Renal pelvis (tissue), 12 donors: ENCODE measurements at places on chromosomes 2 and 18. TPM values are rescaled to one million over a fixed set of nuclear protein-coding genes. Genes with fewer than 3 reads are reported as not detected.

Gene HNMT
- polyA plus RNA-seq, result 59.5 TPM

Gene TUBA4B
- 0.89 TPM for polyA plus RNA-seq

Gene PRKAG3
- 0.21 TPM for polyA plus RNA-seq

Gene RSAD2
- polyA plus RNA-seq, result 3.9 TPM

DNA sequence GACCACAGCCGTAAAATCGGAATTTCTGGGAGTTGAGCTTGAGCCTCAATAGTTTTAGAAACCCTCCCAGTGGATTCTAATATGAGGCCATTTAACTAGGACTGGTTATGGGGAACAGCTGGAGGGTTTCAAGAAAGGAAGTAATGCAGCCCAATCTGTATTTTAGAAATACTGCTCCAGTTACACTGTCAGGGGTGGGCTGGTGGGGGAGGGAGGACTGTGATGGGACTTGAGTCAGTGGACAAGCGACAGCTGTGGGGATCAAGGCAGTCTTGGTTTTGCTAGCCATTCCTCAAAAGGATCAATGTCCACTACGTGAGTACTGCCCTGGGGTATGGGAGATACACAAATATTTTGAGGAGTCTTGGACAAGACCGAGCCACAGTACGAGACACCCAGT lies 34.8 kb downstream of the ASB1 start:
- DNase-seq, result peak; percentile 80

DNA sequence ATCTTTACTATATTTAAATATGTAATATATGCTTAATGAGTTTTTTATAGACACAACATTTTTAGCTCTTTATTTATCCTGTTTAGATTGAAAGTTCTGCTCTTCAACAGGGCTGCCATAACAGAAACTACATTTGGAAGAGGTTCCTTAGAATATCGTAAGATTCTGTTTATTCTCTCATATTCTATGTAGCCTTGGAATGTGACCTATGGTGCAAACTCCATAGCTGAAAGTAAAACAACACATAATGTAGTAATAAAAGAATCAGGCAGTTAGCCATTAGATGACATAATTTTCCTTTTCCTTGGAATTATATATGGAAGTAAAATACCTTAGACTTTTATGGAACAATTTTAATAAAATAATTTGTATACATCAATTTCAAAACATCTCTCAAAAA lies 91.3 kb downstream of the ZNF804A start:
- DNase-seq, result no peak

DNA sequence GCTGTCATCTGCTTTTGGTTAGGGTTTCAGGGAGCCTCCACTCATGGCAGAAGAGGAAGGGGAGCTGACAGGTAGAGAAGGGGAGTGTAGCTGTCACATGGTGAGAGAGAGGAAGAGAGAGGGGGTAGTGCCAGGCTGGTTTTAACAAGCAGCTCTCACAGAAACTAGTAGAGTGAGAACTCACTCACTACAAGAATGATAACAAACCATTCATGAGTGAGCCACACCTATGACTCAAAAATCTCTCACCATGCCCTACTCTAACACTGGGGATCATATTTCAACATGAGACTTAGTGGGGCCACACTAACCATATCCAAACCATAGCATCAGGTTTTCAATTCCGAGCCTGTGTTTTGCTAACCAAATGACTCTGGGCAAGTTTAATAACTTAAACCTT lies 274.9 kb upstream of the VWC2L start:
- DNase-seq, result no peak

- DNase-seq, result no peak
These were observed 65.8 kb upstream of the EDAR start for GRCh38 chr2:109054865-109055264.

GRCh38 chr18:6604573-6604941 lies 125.0 kb upstream of the ARHGAP28 start:
- no peak for DNase-seq
